GM23248 (cell line): ENCODE measurements at places on chromosomes 16 and 17. TPM values are rescaled to one million over a fixed set of nuclear protein-coding genes. Genes with fewer than 3 reads are reported as not detected.

- H3K4me3 ChIP-seq, result no peak overlapping the region
- H3K27ac ChIP-seq, result peak overlapping the region; percentile 43
- peaks cover 48% of the 10 kb centered on the region for H3K36me3 ChIP-seq
Observed at GRCh38 chr17:16037636-16038035, 38.0 kb downstream of the TTC19 start.

- peaks cover 21% of the 10 kb centered on the region for H3K4me1 ChIP-seq
- H3K36me3 ChIP-seq, result no peaks in the 10 kb centered on the region
- no peaks in the 10 kb centered on the region for H3K27me3 ChIP-seq
Observed at GRCh38 chr17:21171970-21172510, 41.9 kb downstream of the TMEM11 start.

Gene CCDC154
- total RNA-seq, result not detected in 2 replicates

Gene OR1F1
- total RNA-seq, result 5.3 TPM in 1 of 2 replicates, not detected in the other

Gene NPIPA7
- total RNA-seq, result 6.4 and 13.6 TPM in 2 replicates

DNA sequence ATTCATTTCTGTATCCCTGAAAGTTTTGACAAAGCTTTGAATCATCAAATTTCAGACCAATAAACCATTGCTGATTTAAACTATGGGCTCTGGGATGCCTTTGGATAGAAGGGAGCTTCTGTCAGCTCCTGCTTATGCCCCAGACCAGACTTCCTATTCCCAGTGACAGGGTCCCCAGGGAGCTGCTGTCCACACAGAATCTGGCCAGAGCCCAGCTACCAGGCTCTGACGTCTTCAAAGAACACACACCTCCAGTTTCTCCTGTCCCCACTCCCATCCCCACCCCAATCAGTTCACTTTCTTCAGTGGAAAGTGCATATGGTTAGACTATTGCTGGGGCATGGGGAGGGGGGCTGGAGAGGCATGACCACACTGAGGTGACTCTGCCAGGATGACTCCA, 51.6 kb upstream of the SREBF1 start:
- no peaks in the 10 kb centered on the region for H3K4me1 ChIP-seq
- DNase-seq, result no peak
- no peaks in the 10 kb centered on the region; the same call in 1 of the 2 replicates for H3K36me3 ChIP-seq

Gene MYH3
- total RNA-seq, result 1.1 and 3.1 TPM in 2 replicates

DNA sequence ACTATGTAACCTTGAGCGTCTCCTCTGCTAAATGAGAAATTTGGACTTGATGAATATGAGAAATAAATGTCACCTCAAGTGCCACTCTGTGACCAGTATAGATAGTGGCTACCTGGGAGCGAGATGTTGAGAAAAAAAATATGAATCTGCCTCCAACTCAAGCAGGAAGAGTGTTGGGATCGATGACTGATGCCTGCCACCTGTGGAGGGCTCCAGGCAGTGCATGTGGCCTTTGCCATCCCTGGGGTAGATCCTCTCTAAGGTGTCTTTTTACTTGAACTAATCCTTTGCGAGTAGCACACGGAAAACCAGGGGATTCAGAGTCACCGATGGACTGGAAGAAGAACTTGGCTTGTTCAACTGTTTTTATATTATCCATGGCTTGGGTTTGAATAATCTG, 9.4 kb downstream of the CCDC182 start:
- no peak for DNase-seq
- H3K4me1 ChIP-seq, result no peaks in the 10 kb centered on the region
- peaks cover 39% of the 10 kb centered on the region for H3K27me3 ChIP-seq
- no peak overlapping the region for H3K27ac ChIP-seq

Gene EPN3
- total RNA-seq, result not detected in 2 replicates

DNA sequence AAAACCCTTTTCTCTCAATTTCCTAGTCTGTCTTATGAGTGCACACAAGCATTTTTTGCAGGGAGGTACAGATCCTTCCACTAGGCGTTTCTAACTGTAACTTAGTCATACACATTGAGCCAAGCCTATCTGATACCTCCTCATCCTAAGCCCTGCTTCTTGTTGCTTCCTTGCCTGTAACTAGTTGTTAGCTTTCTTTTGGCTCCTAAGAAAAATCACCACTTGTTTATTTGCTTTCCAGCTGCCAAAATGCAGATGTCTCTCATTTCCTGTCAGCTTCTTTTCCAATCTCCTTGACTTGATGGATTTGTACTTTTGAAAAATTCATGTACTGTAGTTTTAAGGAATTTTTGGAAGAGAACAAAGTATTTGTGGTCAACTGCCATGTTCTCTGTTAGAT, 73.7 kb downstream of the TNRC6C start:
- H3K4me1 ChIP-seq, result peaks cover 39% of the 10 kb centered on the region
- H3K36me3 ChIP-seq, result no peaks in the 10 kb centered on the region
- peak overlapping the region; percentile 62 for H3K27ac ChIP-seq
- 0 out of 2 replicates have a peak overlapping the region, but pooled peaks have one; percentile 2 for H3K4me3 ChIP-seq
- no peaks in the 10 kb centered on the region for H3K27me3 ChIP-seq
